ENCODE measurements at places on chromosomes 4 and X. TPM values are rescaled to one million over a fixed set of nuclear protein-coding genes. Genes with fewer than 3 reads are reported as not detected.

Gene TBX22
- total RNA-seq: 1.3 TPM

Gene MAGEB5
- total RNA-seq: not detected

Gene HSD17B13
- 0.27 TPM for total RNA-seq

Gene ARHGEF38
- 0.55 TPM for total RNA-seq

Gene EGF
- total RNA-seq: 20.8 TPM

Gene GPR101
- not detected for total RNA-seq

Gene UPF3B
- 6.5 TPM for total RNA-seq

Gene SPOCK3
- total RNA-seq: 22.1 TPM

Gene ADRA2C
- 8.5 TPM for total RNA-seq

Gene NLGN4X
- 39.9 TPM for total RNA-seq

Gene ESX1
- total RNA-seq: not detected

Gene PRR32
- 0.60 TPM for total RNA-seq

Gene ARHGEF6
- total RNA-seq: 15.6 TPM

Gene NUDT11
- total RNA-seq: 18.8 TPM

Gene FAM9C
- total RNA-seq: not detected

Gene SYN1
- total RNA-seq: 5.7 TPM
